ENCODE measurements at places on chromosomes 3 and 15.

DNA sequence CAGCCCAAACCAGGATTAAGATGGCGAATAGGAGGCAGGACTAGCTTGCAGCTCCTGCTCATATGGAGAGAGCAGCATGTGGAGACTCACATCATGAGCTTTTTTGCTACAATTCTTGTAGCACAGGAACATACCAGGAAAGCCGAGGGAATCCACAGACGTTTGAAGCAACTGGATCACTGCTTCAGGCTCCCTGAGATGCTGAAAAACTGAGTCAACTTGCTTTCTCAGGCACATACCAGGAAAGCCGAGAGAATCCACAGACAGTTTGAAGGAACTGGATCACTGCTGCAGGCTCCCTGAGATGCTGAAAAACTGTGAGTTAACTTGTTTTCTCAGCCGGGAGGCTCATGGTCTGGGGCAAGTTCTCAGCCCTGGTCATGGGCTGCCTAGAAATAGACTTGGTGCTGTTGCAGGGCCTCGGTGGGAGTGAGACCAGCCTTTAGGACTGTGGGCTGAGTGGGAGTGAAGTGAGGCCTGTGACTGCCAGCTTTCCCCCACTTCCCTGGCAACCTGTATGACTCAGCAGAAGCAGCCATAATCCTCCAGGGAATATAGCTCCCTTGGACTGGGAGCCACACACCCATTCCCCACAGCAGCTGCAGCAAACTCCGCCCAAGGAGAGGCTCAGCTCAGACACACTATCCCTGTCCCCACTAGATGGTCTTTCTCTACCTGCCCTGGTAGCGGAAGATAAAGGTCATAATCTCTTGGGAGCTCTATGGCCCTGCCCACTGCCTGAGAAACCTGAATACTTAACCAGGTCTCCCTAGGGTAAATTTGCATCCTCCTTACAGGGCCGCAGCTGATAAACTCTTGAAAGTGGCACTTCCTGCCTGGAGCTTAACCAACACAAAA, 51.9 kb upstream of the PFN2 start:
- no peak for DNase-seq

GRCh38 chr3:143084856-143085731, 34.5 kb upstream of the CHST2 start:
- no peak for DNase-seq

GRCh38 chr15:70741677-70742293, 21.6 kb downstream of the UACA start:
- DNase-seq, result no peak

DNA sequence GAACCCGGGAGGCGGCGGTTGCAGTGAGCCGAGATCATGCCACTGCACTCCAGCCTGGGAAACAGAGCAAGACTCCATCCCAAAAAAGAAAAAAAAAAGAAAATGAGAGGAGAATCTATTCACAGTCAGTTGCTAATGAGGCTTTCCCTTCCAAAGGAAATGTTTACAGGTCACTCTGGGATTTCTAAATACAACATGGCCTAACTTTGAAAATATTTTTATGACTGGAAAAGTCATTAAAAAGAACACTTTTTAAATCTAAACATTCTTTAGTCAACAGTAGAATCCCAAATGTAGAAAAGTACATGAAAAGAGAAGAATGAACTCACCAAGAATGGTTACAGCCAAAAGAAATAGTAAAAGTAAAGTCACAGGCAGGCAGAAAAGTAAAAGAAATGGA, 78.6 kb downstream of the PLD1 start:
- DNase-seq, result no peak

- peak; percentile 81 for DNase-seq
Observed at GRCh38 chr3:56683122-56683817, at the start of gene TASOR. Gene TASOR, minus strand, starts transcription at chr3:56683265. Its CDS starts 259 bp downstream, at chr3:56683006.

DNA sequence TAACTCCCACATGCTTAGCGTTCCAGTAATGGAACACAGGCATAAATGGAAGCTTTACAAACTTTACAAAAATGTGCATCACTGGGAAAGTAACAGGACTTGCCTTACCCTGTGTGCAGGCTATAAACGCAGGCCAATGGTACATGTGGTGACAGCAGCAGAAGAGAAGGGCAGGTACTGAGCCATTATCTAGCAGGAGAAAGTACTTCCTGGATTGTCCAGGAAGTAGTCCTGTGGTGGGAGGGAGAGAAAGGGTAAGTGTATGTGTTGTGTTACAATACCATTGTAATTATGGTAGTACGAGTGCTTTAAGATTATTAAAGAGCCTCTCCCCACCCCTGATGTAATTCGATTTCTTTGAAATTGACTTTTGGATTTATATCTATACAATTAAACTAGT, 5.3 kb downstream of the ATP1B3 start:
- DNase-seq, result no peak

All from activated CD4-positive, alpha-beta T cell treated with anti-CD3 and anti-CD28 coated beads for 1 hour (primary cell).